NCI-H1092 treated with DMSO at 0.1 percent for 48 hours (cell line): ENCODE measurements at places on chromosomes 7 and 10.

DNA sequence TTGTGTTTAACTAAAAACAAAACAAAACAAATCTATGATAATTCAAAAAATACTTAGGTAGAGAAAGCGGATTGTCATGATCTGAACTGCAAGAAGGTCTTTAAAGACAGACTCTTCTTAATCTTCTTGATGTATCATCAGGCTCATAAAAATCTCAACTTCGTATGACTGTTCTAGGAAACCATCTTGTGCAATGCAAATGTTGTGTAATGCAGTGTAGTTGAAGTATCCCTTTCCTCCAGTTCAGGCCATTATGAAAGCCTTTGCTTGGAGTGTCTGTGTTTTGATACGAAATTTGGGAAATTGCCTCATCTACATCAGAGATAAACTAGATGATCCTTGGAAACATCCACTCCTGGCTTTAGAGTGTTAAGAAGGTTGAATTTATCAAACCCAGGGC lies 30.9 kb downstream of the CDK1 start:
- DNase-seq: no peak

GRCh38 chr7:83021032-83021431 lies 141.7 kb downstream of the PCLO start:
- no peak for DNase-seq

- DNase-seq: peak; percentile 77
These were observed 58.4 kb upstream of the FGL2 start for GRCh38 chr7:77258014-77258413.

DNA sequence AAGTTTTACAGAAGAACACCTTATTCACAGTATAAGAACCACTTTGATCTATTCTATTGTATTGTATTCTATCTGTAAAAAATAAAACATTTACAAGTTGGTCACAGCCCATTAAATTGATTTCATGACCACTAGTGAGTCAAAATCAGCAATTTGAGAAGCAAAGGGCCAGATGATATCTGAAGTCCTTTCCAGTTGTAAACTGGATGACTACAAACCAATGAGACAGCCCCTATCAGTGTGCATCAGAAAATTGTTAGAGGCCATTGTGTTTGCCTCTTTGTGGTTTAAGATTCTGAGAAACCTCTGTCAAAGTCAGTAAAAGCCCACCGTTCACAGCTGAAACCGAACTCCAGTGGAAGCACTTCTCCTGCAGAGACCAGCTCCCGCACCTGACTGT lies 54.8 kb downstream of the TBXAS1 start:
- DNase-seq: no peak

- no peak for DNase-seq
These were observed 15.9 kb upstream of the ADCK2 start for GRCh38 chr7:140656548-140657515.

- no peak for DNase-seq
These were observed 43.6 kb downstream of the THNSL1 start for GRCh38 chr10:25059990-25060389.

DNA sequence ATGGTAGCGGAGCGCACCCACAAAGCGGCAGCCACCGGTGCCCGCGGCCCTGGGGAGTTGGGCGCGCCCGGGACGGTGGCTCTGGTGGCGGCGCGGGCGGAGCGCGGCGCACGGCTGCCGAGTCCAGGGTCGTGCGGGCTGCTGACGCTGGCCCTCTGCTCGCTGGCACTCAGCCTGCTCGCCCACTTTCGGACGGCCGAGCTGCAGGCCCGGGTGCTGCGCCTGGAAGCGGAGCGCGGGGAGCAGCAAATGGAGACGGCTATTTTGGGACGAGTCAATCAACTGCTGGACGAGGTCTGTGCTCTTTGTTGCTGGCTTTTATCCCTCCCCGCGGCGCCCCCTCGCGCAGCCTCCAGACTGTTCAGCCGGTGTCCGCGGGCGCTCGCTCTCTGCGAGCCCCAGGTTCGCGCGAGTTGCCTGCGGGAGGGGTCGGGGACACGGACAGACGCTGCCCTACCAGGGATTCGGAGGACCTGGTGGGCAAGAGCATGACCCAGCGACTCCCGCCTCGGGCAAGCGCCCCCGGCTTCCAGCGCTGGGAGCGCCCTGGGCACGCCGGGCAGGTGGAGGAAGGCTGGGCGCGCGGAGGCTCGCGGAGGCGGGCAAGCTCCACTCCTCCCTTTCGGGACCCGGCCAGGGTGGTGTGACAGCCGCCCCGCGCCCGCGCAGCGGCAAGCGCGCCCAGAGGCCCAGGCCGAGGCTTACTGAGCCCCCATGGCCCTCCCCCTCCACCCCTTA lies 887 bp downstream of the COL13A1 start:
- no peak for DNase-seq
